Stimulated activated CD4-positive, alpha-beta T cell treated with anti-CD3 and anti-CD28 coated beads, Interleukin-1b, Interleukin-23, amount 100 ng/mL, for 4 hours (primary cell): ENCODE measurements at places on chromosomes 12 and 14.

DNA sequence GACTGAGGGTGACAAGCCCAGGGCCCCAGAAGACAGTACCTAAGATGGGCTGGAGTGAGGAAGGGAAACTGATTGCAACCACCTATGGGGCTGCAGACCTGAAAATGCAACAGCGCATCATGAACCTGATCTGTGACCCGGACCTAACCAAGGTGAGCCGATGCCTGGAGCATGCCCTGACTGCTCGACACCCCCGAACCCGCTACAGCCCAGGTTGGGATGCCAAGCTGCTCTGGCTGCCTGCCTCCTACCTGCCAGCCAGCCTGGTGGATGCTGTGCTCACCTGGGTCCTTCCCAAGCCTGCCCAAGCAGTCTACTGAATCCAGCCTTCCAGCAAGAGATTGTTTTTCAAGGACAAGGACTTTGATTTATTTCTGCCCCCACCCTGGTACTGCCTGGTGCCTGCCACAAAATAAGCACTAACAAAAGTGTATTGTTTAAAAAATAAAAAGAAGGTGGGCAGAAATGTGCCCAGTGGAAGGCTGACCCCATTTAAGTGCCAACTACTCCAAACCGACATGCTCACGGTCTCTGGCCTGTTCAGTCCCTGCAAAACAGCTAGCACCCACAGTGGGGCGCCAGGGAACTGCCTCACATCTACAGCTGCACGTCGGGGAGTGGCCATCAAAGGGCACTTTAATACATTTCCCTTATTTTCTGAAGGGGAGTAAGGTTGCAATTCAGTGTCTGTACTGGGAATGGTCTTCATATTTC, 4.2 kb downstream of the RDH5 start:
- DNase-seq, result peak; percentile 47

DNA sequence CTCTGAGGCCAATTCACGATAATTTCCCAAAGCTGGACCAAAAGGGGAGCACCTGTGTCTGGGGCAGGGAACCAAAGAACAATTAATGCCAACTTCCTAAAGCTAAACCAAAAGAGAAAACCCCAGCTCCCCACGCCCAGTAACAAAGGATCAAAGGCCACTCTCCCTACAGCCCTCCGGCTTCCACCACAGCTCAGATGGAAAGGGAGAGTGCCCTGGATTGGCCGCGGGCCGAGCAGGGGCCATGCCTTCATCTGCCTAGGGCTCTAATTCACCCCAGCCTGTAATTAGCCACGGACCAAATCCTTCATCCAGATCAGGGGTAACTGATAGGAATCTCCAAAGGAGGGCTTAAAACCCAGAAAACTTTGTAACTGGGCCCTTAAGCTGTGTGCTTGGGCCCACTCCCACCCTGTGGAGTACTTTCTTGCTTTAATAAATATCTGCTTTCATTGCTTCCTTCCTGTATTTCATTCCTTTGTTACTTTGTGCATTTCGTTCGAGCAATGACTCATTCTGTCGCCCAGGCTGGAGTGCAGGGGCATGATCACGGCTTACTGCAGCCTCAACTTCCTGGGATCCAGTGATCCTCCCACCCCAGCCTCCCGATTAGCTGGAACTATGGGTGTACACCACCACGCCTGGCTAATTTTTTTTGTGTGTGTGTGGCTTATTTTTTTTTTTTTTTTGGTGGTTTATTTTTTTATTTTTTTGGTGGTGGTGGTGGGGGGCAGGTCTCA, 65.5 kb upstream of the PPP4R3A start:
- no peak for DNase-seq

GRCh38 chr12:91127751-91128150, 16.5 kb upstream of the LUM start:
- no peak for DNase-seq

DNA sequence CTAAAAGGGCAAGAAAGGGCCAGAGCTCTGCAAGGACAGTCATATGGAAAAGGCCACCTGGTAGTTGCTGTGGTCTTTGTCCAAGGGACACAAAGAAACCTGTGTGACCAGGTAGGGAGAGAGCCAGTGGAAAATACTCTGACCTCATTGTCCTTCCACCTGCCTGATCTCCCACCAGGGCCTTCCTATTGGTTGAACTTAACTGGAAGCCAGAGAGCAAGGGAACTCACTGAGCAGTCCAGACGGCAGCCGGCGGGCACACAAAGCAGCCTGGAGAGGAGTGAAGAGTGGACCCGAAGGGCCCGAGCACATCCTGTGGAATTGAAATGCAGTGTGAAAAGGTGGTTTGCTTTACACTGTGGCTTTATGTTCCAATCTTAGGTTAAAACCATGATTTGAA, 120.7 kb downstream of the SLC25A21 start:
- DNase-seq, result no peak

DNA sequence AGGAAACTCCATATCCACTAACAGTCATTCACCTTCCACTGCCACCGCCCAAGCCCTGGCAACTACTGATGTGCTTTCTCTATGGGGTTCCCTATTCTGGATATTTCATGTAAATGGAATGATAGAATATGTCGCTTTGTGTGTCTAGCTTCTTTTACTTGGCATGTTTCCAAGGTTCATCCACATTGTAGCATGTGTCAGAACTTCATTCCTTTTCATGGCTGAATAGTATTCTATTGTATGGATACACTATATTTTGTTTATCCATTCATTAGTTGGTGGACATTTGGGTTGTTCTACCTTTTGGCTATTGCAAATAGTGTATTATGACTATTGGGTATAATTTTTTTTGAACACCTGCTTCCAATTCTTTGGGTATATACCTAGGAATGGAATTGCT, 8.6 kb downstream of the POU6F1 start:
- no peak for DNase-seq
